ENCODE measurements at places on chromosomes 11 and 22.

DNA sequence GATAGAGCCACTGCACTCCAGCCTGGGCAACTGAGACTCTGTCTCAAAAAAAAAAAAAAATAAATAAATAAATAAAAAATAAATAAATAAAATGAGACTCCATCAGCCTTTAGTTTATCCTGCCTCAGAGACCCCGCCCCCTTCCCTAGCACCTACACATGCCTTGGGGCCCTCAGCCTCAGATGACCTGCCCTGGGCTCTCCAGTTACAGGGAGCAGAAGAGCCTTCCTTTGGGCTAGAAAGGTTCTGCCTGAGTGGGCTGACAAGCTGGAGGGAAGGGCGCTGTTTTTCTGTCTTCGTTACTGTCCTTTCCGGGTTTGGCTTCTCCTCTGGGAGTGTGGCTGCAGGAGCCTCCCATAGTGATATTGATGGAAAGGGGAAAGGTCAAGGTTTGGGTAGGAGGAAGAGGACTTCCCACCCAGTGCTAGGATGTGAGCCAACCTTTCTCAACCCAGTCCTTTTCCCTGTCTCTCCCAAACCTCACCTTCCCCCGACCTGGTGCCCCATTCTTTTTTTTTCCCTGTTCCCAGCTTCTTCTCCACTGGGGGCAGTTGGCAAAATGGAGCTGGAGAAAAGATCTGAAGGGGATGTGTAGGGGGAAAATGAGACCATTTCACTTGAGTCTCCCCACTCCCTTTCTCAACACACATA, 1.5 kb upstream of the SF3B2 start:
- DNase-seq, result no peak

- DNase-seq, result no peak
These were observed 120.6 kb downstream of the PDE3B start for GRCh38 chr11:14764179-14764578.

DNA sequence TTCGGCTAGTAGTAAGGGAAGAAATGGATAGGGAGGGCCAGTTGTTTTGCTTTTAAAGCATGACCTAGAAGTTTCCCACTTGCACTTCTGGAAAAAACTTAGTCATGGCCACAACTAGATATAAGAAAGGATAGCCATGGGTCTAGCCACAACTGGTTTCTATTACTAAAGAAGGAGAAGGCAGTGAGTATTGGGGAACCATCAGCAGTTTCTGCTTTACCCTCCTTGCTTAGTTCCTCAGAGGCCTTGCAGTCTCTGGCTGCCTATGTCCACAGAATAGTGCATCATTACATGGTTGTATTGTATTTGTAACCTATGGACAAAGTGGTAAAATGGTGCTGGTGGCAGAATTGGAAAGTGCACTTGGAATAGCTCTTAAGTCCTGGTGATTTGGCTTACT, 35.6 kb downstream of the NXPE1 start:
- DNase-seq, result no peak

DNA sequence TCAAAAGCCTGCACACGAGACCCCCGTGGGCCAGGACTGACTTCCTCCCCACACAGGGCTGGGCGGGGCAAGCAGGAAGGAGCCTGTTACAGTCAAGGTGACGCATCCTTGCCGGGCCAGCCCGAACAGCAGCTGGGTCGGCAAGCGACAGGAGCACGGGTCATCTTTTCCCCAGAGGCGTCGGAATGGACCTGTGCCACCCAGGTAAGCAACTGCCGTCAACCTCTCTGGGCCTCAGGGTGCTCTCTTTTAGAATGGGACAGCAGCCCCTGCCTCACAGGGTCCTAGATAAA, at the start of gene CYTH4:
Gene CYTH4, plus strand, starts transcription at position 124 of the 293 bp plus-strand sequence. Its CDS starts 62 bp downstream, at position 186.
- peak; percentile 62 for DNase-seq

DNA sequence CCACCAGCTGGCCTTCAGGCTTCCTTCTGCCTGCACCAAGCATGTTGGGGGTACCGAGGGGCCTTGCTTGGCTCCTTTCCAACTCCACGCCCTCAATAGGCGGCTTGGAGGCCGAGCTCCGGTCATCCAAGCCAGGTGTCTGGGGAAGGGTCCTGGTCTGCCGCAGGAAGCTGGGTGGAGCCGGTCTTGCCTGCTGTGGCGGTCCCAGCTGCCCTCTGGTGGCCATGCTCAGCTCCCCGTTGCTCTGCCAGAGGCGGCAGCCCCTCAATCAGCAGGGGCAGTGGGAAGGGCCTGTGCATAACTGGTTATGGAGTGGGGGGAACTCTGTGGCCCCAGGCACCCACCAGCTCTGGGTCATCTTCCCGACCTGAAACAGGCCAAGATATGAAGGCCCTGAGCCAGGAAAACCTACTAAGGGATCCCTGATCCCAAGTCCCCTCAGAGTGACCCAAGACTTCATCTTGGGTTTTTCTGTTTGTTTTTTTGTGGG, 3.2 kb downstream of the ARVCF start:
- DNase-seq, result no peak

GRCh38 chr11:9274499-9275258, 9.5 kb upstream of the DENND5A start:
- DNase-seq, result no peak

DNA sequence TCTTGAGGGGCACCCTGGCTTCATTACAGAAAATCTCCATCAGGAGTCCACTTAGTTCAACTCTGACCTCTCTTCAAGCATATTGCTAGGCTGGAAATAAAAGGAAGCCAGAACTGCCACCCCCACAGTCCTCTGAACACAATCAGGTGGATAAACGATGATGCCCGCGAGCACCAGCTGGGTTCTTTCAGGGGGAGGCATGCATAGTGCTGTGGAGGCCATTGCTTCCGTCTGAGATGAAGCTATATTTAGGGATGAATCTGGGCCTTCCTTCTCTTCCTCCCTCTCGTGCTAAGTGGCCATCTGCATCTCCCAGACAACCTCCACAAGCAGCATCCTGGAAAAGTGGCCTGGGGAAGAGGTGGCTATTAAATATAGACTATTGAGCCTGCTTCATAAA, 3.9 kb upstream of the MICAL2 start:
- no peak for DNase-seq

DNA sequence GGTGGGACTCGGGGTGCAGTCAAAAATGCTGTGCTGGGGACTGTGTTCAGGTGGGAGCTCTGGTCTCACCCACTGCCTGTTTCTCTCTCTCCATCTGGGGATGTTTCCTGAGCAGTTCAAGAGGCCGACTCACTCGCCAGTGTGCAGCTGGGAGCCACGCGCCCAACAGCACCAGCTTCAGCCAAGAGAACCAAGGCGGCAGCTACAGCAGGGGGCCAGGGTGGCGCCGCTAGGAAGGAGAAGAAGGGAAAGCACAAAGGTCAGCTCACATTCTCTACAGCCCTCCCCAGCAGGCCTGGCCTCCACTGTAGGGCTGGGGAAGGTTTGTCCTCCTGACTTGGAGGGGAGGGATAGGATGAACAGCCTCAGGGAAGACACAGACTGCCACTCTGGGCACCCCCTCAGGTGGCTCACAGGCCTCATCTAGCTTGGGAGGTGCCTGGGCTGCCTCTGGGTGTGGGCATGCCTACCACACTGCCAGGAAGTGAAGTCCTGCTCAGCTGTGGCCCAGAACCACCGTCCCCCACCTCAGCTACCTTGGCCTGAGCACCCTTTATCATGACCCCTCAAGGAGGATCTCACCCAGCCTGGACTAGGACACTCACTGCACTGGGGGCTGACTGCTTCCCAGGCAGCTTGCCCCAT, 13.0 kb downstream of the TUB start:
- DNase-seq, result no peak

GRCh38 chr11:110929129-110929528, 216.9 kb upstream of the ARHGAP20 start:
- no peak for DNase-seq

DNA sequence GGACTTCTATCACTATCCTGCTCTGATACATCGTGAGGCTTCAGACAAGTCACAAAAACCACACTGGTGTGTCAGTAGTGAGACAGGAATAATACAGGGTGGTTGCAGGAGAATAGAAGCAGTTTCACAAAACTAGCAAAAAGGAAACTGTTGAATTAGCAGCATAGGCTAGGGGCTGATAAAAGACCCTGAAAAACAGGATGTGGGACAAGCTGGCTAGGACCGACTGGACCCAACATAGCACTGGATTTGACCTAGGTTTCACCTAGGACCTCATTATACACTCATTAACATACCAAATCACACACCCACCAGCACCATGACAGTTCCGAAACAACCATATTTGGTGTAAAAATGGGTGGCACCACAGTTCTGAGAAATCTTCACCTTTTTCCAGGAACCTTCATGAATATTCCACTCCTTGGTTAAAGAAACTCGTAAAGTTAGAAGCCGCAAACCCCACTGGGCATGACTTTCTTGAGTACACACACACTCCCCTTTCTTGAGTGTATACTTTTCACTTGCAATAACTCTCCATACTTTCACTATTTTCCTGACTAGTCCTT, 76.2 kb downstream of the SLC1A2 start:
- no peak for DNase-seq

DNA sequence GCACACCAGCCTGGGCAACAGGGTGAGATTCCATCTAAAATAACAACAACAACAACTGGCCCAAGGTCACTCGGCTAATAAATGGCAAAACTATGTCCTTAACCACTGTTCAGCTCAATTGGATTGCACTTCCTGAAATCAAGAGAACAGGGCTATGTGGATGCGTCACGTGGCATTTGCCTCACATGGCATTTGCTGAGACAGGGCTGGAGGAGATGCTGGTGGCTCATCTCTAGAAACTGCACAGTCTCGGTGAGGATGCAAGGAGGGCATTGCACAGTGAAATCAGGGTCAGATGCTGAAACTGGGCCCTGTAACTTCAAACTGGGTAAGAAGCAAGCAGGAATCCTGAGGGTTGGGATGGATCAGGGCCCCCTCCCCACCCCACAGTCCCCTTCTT, 171.9 kb downstream of the BUD13 start:
- DNase-seq, result no peak

DNA sequence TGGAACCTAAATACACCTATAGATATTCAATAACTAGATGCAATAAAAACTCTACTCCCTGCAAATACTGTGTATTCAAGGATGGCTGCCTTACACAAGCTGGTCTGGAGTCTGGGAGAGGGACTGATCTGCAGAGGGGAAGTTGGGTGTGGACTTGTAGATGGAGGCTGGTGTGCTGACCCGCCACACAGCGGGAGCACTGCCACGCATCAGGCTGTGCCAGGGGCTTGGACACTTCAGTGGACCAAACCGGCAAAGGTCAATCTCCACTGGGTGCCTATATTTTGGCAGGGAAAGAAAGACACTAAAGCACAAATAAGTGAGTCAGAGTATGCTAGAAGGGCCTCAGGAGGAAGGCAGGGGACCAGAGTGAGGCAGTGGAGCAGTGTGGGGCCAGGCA, 2.1 kb upstream of the SHANK3 start:
- no peak for DNase-seq

DNA sequence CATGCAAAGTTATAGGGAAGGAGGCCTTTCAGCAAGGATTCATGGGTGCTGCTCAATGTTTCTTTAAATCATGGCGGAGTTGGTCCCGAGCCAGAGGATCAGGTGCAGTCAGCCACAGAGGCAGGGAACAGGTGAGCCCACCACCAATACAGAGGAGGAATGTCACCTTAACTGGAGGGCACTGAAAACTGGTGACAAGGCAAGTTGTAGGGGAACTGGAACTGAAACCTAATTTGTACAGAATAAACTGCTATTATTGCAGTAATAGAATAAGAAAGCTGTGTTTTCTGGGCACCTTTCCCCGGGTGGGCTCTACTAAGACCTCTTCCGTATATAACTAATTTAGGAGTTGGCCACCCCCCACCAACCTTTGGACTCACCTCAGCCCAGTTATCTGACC, 296.0 kb upstream of the NARS2 start:
- no peak for DNase-seq

DNA sequence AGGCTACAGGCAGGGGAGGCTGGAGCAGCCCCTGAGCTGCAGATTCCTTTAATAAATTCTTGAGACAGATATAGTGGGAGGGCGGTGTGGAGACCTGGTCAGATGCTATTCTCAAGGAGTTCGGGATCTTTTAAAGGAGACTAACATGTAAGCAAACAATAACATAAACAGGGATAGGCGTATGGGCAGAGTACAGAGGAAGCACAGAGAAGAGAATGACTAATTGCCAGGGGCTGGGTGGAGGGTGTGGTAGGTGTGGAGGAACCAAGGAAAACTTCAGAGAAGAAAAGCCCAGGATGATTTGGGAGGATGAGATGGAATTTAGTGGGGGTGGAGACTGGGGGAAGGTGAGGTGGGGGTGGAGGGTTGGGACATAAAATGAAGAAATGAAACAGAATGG, 9.7 kb upstream of the HEPHL1 start:
- no peak for DNase-seq

- no peak for DNase-seq
These were observed 22.3 kb downstream of the ARHGAP42 start for GRCh38 chr11:100709233-100709957.

GRCh38 chr22:38007330-38007902, 23.1 kb upstream of the SOX10 start:
- no peak for DNase-seq

DNA sequence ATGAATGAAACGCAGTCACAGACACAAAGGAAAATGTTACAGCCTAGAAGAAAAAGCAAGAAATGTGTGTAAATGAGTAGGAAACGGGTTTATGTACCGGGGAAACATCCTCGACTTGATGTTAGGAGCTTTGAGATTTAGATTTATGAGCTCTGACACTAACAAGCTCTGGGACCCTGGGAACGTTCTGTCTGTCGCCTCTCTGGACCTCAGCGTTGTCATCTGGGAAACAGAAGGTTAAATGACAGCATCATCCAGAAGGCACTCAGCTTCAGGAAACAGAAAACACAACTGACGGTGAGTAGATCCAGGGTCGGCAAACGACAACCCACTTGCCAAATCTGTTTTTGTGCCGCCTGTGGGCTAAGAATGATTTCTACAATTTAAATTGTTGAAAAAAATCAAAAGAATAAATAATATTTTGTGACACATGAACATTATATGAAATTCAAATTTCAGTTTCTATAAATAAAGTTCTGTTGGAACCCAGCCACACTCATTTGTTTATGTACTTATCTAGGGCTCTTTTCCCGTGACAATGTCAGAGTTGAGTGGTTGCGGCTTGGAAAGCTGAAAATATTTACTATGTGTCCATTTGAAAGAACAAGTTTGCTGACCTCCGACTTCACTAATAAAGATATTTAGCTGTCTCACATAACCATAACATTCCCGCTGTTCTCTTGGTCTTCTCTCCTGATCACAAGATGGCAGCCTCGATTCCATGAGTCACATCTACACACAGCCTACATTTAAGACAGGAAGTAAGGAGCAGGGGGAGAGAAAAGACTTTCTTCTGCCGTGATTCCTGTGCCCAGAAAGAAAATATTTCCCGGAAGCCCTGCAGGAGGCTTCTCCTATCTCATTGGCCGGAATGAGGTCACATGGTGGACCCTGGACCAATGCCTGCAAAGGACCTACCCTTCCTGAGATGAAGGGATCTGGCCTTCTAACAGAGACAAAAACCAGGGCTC, 47.1 kb upstream of the SYT13 start:
- no peak for DNase-seq

DNA sequence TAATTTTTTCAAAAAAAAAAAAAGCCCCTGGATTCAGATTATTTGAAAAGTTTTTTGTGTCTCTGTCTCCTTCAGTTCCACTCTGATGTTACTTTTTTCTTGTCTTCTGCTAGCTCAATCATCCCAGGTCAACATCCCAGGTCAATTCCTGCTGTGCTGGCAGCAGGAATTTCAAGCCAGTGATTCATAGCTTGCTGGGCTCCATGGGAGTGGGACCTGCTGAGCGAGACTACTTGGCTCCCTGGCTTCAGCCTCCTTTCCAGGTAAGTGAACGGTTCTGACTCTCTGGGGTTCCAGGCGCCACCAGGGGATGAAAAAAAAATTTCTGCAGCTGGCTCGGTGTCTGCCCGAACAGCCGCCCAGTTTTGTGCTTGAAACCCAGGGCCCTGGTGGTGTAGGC, 31.4 kb downstream of the PLAAT5 start:
- DNase-seq, result no peak
